ENCODE measurements at places on chromosomes 2 and 18.

- no peak for DNase-seq
Observed at GRCh38 chr2:227191367-227191766, 26.9 kb downstream of the COL4A3 start.

DNA sequence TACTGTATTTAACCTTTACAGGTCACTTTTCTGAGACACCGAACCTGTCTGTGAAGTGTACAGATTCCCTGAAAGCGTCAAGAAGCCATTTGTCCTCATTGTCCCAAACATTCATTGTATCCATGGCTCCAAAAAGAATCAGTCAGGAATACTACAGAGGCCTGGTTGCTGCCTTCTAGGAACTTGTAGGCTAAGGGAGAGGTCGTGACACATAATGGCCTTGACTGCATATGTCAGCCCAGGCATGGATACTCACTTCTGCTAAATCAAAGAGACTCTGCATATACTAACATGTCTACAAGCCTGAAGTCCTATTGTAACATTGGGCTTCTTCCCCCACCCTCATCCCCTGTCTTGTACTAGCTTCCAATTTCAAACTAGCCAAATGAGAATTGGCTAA, 40.2 kb downstream of the ONECUT2 start:
- DNase-seq, result no peak

DNA sequence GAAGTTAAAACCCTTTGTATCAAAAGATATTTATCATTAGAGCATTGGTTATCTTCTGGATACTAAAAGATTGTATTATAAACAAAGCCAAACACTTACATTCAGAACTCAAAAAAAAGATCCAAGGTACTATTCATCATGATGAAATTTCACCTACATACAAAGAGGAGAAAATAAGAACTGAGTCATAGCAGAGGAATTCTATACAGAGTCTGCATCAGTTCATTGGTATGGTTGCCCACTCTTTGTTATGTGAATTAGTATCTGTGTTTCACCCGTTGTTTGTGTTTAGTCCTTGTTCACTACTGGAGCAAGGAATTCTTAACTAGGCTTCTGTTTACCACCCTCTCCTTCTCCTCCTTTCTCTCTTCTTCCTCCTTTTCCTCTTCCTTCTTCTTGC, 157.9 kb downstream of the LNPK start:
- no peak for DNase-seq

DNA sequence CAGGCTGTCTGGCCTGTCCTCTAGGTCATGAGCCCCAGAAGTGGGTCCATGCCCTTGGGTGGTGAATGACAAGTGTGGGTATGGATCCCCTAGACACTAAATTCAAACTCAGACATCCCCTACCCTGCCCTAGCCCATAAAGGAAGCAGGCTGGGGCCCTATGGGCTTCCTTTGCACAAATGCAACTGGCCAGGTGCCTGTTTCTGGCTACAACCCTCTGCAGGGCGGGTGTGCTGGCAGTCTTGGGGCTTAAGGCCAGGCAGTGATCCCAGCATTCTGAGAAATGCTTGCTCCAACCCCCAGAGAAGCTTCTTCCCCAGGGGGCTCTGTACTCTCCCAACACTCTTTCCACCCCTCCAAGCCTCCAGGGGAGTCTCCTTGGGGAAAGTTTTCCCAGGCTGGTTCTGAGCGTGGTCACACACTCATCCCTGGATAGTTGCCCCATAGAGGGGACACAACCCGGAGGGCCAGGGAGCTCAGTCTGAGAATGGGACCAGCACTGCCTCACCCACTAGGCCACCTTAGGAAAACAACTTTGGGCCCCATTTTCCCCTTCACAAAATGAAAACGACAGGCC, 16.6 kb upstream of the ASPRV1 start:
- DNase-seq, result no peak

- DNase-seq, result no peak
Observed at GRCh38 chr2:222728621-222729020, 57.2 kb downstream of the MOGAT1 start.

DNA sequence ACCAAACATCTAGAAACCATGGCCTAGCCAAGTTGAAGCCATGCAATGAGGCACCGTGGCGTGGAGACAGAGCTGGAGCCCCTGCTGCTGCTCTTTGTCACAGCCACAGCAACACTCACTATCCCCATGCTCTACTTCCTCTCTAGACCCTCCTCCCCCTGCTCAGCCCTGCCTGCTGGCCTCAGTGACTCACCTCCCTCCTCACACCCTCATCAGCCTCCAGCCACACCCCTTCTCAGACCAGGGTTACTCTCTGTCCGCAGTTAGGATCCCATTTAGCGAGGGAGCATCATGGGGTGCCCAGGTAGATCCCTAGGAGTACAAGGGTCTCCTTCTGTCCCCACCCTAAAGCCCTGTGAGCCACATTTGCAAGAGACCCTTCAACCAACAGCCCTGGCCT, 25.4 kb upstream of the SOX11 start:
- no peak for DNase-seq

DNA sequence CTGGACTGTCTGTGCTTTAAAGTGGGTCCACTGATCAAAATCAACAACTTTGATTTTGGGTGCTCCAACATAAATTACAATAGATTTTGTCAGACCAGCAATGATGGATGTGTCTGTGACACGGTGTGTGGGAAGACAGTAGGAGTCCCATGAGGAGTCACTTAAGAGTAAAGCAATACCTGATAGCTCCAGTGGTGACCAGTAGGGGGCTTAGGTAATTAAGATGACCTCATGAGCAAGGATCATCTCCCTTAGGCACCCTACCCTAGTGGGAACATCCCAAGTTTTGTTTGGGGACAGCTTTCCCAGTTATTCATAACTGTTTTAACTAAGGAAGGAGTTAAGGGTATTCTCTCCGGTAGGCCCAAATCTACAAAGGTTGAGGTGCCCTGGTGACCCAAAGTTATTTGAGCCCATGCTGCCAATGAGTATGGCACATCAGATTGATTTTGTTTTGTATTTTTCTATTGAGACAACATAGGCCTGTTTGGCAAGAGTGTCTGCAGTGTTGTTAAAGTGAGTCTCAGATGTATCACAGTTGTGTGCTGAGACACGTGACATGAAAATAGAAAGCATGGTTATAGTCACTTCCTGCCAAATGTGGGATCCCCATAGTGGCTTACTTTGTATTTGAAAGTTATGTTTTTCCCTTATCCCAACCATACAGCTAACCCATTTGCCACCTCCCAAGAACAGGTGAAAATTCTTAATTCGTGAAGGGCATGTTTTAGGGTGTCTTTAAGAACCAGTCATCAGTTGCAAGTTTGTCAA, 1337.6 kb upstream of the SLC39A10 start:
- DNase-seq, result no peak

GRCh38 chr2:217683106-217683870, 319.5 kb downstream of the TNS1 start:
- DNase-seq, result no peak

- no peak for DNase-seq
Observed at GRCh38 chr18:21100146-21100545, 11.5 kb downstream of the ROCK1 start.

- no peak for DNase-seq
Observed at GRCh38 chr2:25772078-25772477, 98.7 kb upstream of the DTNB start.

- no peak for DNase-seq
Observed at GRCh38 chr18:54700580-54700979, 109.5 kb downstream of the DYNAP start.

GRCh38 chr2:51997571-51997970, 965.6 kb upstream of the NRXN1 start:
- DNase-seq, result no peak

Data from activated CD8-positive, alpha-beta memory T cell treated with anti-CD3 and anti-CD28 coated beads for 1 hour (primary cell).